ENCODE measurements at places on chromosomes 4 and X.

- DNase-seq, result no peak
These were observed 1.4 kb downstream of the ARHGEF6 start for GRCh38 chrX:136779346-136779781.

DNA sequence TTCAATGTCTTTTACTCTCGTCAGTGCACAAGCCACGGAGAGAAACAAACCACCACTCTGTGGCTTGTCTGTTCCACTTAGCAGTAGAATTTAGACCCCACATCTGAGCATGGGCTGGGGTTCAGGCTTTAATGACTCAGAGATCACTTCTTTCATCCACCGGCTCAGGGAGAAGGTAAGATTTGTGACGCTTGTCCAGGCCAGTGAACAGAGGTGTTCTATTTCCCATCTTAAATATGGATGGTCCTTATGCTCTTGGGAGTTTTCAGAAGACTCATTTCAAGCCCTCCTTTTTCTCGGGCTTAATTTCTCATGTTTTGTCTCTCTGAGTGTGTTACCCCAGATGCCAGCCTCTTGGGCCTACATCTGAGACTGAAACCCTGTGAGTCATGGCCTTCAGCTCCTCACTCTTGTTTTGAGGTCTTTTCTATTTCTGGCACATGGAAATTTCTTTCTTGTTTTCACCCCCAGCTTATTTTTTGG lies 127.4 kb upstream of the SFRP2 start:
- DNase-seq, result no peak

- DNase-seq, result no peak
These were observed 138.1 kb upstream of the ZIC3 start for GRCh38 chrX:137427816-137428215.

DNA sequence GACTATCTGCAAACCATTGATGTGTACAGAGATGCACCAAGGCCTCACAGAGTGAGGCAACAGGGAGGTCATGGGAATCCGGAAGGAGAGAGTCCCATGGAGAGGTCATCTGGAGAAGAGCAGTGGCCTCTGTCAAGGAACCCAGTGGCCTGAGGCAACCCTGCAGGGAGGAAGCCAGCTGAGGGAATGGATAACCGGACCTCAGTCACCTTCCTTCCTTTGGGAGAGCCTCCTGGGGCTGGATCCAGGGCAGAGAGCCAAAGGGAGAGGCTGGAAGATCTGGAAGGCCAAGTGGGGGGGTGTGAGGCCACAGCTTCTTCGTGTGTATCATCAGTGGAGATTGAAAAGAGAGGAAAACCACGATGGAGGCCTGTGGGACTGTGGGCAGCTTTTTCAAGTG lies 24.3 kb upstream of the CD38 start:
- DNase-seq, result no peak

DNA sequence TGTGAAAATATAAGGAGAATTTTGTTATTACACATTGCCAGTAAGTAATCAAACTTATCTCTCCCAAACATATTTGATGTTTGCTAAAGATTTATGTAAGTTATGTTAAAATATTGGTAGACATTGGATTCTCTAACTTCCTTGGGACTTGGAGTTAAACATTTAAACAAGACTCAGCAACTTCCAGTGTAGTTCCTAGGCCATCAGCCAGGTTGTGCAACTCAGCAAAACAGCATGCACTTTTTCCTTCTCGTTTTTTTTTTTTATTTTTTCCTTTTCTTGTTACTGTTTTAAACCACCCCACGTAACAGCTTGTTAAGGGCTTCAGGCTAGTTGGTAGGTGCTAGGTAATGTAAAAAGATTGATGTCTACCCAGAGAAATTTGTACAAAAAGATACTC lies 510.4 kb downstream of the ANKRD50 start:
- no peak for DNase-seq

- DNase-seq, result no peak
These were observed 160.1 kb upstream of the LDB2 start for GRCh38 chr4:17058536-17058915.

DNA sequence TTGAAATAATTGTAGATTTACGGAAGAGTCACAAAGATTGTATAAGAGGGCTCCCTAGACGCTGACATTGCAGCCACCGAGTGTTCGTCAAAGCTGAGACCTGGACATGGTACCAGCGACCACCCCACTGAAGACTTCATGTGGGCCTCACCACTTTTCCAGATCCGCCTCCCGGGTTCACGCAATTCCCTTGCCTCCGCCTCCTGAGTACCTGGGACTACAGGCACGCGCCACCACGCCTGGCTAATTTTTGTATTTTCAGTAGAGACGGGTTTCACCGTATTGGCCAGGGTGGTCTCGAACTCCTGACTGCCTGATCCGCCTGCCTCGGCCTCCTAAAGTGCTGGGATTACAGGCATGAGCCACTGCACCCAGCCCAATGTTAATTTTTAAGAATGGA lies 29.7 kb downstream of the CPLX1 start:
- no peak for DNase-seq

GRCh38 chr4:95268819-95269565 lies 279.8 kb downstream of the UNC5C start:
- no peak for DNase-seq

- DNase-seq, result no peak
These were observed 23.4 kb downstream of the ADRA2C start for GRCh38 chr4:3789587-3789986.

DNA sequence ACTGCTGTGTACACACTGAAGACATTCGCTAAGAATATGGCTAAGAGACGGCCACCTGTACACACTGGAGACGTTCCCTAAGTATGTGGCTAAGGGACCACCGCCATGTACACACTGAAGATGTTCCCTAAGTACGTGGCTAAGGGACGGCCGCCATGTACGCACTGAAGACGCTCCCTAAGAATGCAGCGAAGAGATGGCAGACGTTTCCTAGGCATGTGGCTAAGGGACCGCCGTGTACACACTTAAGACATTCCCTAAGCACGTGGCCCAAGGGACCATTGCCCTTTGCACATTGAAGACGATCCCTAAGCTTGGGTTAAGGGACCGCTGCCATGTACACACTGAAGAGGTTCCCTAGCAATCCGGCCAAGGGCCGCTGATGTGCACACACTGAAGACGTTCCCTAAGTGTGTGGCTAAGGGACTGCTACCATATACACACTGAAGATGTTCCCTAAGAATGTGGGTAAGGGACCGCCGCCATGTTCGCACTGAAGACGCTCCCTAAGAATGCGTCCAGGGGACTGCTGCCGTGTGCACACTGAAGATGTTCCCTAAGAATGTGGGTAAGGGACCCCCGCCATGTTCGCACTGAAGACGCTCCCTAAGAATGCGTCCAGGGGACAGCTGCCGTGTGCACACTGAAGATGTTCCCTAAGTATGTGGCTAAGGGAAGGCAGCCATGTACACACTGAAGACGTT lies 36.7 kb downstream of the DHRSX start:
- DNase-seq, result no peak

DNA sequence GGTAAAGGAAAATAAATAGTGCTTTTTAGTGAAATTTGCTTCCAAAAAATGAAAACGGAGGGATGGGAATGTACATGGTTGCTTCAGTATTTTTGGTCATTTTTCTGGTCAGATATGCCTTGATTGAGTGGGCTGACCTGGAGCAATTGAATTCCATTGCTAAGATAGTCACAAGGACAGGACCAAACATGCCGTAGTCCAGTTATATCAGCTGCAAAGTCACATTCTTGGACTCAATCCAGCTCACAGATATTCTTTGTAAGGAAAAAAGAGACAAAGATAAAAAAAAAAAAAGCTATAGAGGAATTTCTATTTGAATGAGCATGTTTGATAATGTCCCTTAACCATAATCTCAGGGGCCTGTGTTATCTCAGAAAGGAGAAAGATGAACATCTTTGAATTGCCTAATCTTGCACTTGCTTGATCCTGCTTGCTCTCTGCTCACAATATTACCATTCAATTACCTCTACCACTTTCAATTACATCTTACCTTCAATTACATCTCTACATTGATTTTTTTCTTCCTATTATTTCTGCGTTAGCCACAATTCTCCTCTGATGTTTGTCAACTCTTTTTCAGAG lies 75.4 kb upstream of the PACRGL start:
- DNase-seq, result no peak

DNA sequence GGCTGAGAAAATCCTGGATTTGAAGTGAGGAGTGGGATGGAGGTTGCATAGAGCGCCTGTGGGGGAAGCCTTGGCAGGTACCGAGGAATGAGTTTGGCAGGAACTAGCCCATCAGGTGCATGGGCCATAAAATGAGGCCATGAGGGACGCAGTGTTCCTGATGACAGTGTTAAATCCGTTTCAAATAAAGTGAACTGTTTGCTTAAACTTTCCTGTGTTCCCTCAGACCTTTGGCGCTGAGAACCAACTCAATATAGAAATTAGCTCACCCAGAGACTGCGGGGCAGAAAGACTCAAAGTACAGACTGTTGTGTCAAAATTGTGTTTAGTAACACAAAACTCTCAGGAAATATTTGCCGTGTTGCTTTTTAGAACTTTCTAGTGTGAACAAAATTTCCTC lies 250.0 kb upstream of the NR3C2 start:
- DNase-seq, result no peak

- DNase-seq, result no peak
These were observed 68.8 kb downstream of the SEC24D start for GRCh38 chr4:118767109-118767508.

DNA sequence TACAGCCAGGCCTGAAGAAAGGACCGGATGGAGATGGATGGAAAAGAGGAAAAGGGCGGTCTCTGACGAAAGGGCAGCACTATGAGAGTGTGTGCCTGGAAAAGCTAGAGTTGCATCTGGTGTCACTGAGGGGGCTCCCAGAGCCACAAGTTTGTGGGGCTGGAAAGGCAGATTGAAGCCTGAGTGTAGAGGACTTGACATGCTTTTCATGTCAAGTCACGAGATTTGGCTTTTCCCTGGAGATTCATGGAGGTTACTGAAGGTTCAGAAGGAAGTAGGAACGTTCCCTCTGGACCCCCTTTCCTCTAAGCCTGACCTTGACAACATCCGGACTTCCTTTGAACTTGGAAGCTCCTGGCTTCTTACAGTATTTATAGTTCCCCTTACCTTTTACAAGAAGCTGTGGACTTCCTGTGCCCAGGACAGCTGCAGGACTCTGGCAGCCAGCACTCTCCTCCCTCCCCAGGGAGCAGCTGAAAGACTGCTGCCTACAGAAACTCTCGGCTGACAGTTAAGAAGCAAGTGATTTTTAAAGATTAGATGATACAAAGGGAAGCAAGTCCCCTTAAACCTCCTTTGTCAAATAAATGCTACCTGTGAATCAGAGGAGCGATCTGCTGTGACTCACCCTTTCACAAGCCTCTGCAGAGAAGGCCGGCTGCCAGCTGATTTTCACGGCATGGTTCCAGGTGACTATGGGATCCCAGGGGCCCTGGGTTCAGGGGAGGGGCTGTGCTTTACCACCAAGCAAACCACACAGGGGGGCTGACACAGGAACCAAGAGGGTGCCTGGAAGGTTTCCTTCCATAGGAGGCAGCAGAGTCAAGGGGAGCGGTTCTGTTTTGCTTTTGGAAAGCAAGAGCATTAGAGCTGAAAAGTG lies 72.9 kb upstream of the STIM2 start:
- no peak for DNase-seq

GRCh38 chr4:186445040-186445439 lies 110.3 kb downstream of the MTNR1A start:
- no peak for DNase-seq

- DNase-seq, result no peak
These were observed 18.1 kb upstream of the PPEF2 start for GRCh38 chr4:75920327-75920726.

DNA sequence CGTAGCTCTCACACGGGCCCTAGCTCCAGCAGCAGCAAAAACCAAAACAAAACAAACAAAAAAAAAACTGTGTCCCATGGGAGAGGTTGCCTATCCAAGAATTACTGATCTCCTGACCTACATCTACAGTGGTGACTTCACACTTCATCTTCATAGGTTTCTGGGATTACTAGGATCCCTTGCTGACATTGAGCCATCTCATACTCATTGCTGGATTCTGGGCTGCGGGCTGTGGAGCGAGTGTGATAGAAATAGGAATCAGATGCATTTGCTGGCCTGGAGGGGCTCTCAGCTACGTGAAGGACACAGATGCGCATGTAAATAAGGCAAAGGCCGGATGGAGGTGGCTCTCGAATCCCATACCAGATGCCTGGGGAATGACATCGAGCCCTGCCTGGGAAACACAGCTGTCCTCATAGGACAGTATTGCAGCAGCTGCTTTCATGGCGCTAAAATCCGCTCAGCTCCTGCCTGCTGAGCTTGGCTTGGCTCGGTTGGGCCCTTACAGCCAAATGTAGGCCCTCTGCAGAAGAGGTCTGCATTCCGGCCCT lies 41.7 kb downstream of the CNGA2 start:
- no peak for DNase-seq

DNA sequence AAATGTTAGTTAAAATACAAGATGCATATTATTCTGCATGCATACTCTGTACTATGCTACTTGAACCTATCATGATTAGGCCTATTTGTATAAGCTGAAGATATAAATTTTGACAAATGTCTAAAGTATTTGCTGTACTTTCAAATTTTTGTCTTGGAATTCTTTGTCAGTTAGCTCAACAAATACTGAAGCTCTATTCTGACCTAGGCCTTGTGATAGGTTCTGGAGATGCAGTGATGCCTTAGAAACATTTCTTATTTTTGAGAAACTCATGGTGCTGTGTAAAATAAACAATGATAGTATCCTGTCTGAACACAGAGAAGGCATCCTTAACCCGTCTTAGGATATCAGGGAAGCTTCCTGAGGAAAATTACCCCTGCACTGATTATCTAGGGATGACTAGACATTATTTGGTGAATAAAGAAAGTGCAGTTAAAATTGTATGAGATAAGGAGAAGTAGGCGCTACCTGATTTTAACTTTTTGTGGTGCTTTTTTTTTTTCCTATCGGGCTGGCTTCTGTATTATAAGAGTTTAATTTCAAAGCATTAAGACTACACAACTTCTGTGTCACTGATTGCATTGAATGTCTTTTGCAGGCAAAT lies 43.4 kb downstream of the MOB1B start:
- DNase-seq, result no peak

GRCh38 chr4:177391953-177392352 lies 50.3 kb downstream of the AGA start:
- DNase-seq, result no peak

- no peak for DNase-seq
These were observed 2.8 kb upstream of the TIFA start for GRCh38 chr4:112288455-112288854.

- no peak for DNase-seq
These were observed 31.0 kb downstream of the FNIP2 start for GRCh38 chr4:158799856-158800255.

DNA sequence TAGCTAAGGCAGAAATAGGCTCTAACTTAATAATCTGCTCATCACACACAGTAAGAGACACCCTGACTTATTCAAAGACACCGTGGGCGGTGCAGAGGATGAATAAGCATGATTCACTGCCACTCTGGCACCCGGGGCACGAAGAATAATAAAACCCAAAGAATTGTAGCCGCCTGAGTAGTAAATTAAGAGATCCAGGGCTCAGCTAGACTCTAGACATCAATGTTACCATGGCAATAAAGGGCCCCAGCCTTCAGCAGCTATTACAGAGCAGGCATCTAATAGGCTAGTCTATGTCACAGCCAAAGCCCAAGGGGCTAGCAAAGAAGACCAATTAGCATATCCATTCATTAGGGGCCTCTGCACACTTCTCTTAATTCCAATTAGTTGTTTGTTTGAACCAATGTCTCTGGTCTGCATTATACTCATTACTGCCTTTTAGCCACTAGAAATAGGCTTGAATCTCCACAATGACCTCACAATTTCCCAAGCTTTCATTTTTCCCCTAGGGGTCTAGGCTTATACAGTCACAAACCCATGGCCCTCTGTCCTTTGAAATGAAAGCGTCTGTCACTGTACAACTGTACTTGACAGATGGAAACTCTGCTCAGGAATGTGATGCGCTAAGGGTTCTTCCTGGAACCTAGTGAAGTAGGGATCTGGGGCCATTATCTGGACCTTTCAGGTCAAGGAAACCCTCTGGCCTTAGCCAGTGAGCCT lies 3.0 kb upstream of the ATP1B4 start:
- DNase-seq, result no peak
